ENCODE measurements at places on chromosomes 7 and 10. TPM values are rescaled to one million over a fixed set of nuclear protein-coding genes. Genes with fewer than 3 reads are reported as not detected.
A peak's percentile ranks its signal among the peaks of the same experiment; 100 is the strongest.

DNA sequence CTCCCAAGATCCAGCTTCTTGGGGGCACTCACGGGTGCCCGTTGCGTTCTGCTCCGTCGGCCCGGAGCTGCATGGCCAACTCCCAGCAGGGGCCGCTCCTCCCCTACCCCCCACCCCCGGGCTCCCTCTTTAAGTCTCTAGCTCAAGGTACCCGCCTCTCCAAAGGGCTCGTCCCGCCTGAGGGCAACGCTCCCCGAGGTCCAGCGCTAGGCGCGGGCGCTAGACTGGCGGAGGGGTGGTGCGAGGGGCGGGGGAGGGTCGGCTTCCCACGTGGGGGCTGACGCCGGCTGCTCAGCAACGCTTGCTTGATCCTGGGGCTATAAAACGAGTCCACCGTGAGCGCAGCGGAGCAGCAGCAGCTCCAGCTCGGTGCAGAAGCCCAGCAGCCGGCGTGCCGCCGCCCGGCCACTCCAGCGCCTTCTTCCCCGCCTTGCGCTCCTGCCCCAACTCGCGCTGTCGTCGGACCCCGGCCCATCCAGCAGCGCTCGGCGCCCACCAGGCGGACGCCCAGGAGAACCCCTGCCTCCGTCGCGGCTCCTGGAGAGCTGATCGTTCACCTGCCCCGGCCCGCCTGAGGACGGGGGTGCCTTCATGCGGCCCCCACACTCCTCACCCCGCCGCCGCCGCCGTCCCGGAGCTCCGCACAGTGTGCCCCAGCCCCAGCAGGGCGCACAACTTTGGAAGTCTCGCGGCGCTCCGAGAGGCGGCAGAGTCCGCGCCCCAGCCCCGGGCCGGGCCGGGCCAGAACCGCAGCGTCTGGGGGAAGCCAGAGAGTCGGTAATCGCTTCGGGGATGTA is at the start of gene ADRA2A:
ADRA2A (plus strand) TSS at position 348 of the 797 bp plus-strand sequence. CDS start 968 bp downstream, outside the sequence.
- DNase-seq: peak; percentile 81

DNA sequence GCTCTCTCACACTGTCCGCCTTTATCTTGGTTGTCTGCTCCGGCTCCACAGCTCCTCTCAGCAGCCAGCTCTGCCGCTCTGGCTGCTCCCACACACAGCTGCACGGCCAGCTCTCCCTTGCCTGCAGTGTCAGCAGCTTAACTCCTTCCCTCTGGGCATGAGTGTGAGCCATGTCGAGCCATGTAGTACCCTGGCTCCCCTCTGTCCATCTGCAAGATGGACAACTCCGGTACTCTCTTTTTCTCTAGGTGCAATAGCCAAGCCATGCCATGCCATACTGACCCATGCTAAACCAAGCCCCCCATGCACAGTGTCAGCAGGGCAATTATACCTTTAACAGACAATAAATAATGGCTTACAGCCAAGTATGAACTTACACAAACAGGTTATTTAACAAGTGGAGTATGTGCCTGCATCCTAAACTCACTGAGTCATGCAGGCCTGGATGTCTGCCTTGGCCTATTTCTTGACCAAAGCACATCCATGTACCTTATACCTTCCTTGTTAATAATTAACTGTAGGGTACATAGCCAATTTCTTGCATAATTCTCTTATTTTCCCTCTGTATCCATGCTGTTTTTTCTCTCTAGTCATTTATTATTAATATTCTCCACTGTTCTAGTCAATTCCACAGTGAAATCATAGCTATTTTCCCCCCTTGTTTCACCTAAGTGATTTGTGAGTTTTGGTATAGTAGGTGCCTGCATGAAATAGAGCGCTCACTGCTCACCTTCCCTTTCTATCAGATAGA is 170.9 kb downstream of the CDK14 start:
- DNase-seq: peak; percentile 82

DNA sequence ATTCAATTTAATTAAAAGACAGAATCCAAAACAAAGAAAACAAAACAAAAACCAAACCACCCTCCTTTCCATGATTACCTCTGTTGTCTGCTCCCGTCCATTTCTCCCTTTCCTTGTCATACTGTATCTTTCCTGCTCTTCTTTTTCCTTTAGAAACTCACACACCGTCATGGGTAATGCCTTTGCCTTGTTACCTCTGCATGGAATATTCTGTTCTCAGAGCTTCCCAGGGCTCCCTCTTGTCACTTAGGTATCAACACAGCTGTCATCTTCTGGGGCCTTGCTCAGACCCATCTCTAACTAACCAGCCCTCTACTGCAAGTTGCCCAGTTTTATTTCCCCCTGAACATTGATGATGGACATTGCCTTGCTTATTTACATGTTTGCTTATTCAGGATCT is 30.2 kb upstream of the GIMAP8 start:
- DNase-seq: no peak

Gene PTPRZ1
- total RNA-seq: not detected

GRCh38 chr7:6032167-6032566 is 991 bp downstream of the ANKRD61 start:
- no peak for DNase-seq

DNA sequence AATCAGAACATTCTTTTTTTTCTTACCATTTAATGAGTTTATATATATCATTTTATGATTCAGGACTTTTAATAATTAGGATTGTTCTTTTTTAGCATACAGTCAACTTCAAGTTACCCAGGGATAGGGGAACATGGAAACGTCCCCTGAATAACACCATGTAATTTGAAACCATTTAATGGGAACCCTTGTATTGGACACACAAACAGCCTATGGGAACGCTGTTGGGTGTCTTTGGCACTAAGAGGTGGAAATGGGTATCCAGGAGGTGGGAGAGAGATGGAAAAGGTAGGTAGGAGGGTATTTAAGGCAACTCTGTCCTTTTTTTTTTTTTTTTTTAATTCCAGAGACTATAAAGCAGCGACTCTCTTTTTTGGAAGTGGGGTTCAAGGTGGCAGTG is 2.6 kb downstream of the LUC7L2 start:
- no peak for DNase-seq

- peak; percentile 32 for DNase-seq
Measured at GRCh38 chr10:21742740-21743412, 208.8 kb downstream of the MLLT10 start.

DNA sequence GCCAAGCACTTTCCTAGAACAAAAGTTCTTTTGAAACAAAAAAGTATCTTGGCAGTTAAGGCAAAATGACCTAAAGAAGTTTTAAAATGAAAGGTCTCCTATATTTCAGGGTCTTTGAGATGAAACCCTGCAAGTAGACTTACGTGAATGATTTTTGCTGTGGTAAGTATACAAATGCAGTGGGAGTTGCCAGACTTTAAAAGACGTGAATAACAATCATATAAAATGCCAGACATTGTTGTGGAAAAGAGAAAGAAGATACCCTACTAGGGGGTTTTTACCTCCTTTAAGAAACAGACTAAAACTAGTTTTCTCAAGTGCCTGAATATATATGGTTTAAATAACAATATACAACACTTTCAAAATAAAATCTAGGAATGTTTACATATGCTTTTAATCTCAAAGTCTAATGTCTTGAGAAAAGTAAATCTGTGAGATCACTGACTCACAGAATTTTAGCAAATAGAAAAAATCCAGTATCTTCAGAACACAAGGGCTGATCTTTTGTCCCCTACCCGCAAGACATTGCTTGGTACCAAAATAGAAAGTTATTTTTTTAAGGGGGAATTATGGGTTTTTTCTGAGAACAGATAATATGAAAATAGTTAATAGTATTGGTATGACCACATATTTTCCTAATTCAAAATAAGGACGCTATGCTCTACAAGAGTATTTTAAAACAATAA is 29.5 kb downstream of the LRRC17 start:
- no peak for DNase-seq

GRCh38 chr10:95236068-95236903 is 42.2 kb downstream of the ACSM6 start:
- no peak for DNase-seq

- DNase-seq: no peak
Measured at GRCh38 chr7:115124409-115124939, 202.6 kb downstream of the MDFIC start.

GRCh38 chr10:95818668-95819067 is 62.7 kb downstream of the ENTPD1 start:
- DNase-seq: peak; percentile 46

- no peak for DNase-seq
Measured at GRCh38 chr10:17432723-17433122, 21.7 kb downstream of the ST8SIA6 start.

GRCh38 chr10:14688606-14689005 is 86.1 kb downstream of the FAM107B start:
- no peak for DNase-seq

DNA sequence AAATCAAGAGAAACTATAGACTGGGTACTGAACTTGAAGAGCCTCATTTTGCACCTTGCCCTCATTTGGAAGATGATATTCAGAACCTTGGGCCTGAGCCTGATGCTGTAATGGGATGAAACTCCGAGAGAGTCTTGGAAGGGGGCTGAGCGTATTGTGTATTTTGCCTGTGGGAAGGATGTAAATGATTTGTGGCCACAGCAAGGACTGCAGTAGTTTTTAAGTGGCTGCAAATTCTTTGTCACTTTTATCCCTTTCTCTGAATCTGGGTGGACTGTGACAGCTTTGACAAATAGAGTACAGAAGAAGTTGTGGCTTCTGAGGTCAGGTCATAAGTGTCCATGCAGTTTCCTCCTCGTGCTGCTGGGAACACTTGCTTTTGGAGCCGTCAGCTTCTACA is 221.2 kb downstream of the ADRA2A start:
- DNase-seq: no peak

- DNase-seq: peak; percentile 29
Measured at GRCh38 chr7:105655067-105655466, 73.8 kb upstream of the EFCAB10 start.

DNA sequence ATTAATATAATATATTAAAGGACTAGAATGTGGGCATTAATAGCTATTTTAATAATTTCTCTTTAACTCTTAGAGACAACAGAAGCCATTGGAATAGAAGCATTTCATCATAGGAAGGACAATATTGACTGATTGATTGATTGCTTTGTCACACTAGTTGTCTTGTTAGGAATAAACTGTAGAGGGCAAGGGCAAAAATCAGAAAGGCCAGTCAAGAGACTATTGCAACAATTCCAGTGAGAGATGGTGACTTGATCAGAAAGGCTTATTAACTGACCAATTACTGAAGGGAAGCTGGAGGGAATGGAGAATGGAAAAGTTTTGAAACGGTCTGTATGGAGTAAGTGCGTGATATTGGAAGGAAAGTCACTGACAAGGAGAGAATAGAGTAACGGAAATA is 87.3 kb downstream of the RUNDC3B start:
- no peak for DNase-seq

DNA sequence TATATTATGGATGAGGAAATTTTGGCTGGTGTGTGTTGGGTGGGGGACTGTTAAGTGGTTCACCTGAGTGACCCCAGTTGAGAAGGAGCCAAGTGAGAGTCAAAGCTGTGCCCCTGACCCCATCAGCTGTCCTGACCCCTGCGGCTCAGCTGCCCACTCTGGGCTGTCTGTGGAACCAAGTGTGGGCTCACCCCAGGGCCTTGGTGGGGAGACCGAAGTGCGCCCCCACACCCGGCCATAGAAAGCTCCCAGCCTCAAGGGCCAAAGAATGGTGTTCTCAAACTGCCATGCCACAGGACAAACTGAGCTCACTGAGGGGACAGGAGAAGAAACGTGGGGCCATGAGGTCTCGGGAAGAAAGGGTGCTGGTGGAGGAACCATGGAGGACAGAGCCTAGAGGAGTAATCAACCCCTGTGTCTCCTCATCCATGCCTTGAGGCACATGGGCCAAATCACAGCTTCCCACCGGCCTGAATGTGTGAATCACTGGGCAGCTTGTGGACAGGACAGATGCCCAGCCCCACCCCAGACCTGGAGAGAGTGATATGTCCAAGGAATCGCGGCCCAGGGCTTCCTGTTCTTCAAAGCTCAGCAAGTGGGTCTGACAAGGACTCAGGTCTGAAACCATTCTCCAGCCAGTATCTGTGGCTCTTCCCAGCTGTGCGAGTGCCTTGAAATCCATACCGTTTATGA is 86.2 kb upstream of the CACUL1 start:
- no peak for DNase-seq

Gene UPK3B
- total RNA-seq: 96.8 TPM

Gene PAPSS2
- 23.2 TPM for total RNA-seq

Gene AGAP9
- total RNA-seq: 6.5 TPM
